ENCODE measurements at places on chromosomes 16 and 17.

- no peak for DNase-seq
Observed at GRCh38 chr17:50056217-50056960, 479 bp downstream of the ITGA3 start.

DNA sequence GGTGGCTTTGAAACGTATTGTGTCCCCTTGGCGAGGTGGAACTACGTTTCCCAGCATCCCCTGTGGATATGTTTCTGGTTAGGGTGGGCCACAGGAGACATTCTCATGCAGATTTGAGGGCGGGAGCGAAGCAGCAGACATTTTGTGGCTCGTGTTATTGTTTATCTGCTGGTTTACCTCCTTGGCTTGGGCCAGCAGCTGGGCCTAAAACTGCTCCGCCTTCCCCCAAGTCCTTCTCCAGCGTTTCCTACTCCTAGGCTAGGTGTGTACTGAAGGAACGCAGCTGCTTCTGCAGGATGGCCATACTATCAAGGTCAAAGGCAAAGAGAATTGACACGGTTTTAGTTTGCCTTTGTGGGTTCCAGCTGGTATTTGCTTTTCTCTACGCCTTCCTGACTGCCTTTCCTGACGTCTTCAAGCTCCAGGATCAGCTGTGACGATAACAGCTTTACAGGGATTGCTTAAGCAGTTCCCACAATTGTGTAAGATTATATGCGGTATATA, 17.2 kb upstream of the WSB1 start:
- no peak for DNase-seq

- DNase-seq, result no peak
Observed at GRCh38 chr16:57755061-57755684, 19.6 kb downstream of the KATNB1 start.

DNA sequence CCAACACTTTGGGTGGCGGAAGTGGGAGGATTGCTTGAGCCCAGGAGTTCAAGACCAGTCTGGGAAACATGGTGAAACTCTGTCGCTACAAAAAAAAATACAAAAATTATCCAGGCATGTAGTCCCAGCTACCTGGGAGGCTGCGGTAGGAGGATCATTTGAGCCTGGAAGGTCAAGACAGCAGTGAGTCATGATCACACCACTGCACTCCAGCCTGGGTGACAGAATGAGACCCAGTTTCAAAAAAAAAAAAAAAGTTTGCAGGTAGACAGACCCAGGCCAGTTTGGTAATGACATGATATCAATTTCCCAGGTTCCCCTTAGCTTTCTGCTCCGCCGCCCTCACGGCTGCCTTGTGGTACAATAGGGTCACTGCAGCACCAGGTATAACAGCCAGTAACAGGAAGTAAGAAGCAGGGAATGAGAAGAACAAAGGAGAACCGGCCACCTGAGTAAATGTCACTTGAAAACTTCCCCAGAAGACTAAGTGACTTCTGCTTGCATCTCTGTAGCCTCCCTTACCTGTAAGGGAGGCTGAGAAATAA, 201.2 kb upstream of the HSBP1 start:
- DNase-seq, result no peak

GRCh38 chr16:62965831-62966230, 929.6 kb upstream of the CDH8 start:
- no peak for DNase-seq

DNA sequence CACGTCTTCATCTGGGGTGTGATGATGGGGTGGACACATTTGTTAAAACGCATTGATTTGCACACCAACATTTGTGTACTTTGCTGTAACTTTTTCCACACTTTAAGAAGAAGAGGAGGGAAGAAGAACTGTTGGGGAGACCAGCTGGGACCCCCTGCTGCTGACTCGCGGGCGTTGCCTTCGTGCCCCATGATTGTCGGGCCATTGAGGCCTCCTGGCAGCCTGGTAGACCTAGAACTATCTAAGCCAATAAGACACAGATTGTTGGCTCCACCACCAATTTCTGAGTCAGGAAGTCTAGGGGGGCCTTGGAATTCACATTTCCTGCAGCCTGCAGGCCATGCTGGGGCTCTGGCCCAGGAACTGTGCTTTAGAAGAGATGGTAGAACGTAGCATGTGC, 105.5 kb downstream of the TNFRSF13B start:
- no peak for DNase-seq

GRCh38 chr17:13182450-13182849, 164.6 kb upstream of the ELAC2 start:
- DNase-seq, result no peak

DNA sequence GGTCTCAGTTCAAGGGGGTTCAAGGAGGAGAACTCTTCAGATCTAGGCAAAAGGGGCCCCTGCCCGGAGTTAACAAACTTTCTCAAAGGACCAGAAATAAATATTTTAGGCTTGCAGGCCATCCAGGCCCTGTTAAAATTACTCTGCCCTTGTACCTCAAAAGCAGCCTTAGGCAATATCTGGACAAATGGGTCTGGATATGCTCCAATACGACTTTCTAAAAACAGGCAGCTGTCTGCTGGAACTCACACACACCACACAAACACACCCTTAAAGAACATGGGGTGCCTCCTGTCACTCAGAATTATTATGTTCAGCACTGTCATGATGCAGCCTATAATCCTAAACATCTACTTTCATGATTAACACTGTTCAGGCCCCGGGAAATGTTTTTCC, 75.5 kb downstream of the TMEM132E start:
- DNase-seq, result no peak

GRCh38 chr16:66020046-66020445, 346.4 kb upstream of the CDH5 start:
- DNase-seq, result no peak

DNA sequence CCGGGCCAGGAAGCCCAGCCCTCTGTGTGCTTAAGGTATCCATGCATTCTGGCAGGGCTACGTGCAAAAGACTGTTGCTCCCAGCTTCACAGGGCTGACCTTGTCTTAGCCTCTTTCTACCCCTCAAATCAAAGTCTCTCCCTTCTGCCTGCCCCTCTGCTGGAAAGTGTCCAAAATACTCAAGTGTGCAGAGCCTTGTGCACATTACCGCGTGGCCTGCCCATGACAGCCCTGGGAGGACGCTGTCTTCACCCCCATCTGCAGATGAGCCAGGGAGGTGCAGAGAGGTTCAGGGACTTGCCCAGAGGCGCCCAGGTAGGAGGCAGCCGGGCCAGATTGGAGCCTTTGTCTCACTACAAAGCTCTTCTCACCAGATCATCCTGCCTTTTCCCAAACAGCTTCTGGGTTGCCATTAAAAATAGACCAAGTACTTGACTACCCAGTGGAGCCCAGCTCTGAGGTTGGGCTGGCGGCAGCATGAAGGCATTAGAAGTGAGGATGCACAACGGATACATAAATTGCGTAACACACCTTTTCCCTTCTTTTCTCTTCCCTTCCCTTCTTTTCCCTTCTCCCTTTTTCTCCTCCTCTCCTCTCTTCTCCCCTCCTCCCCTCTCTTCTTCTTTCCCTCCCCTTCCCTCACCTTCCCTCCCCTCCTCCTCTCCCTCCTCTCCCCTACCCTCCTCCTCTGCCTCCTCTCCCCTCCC, 3.5 kb downstream of the CACNG4 start:
- no peak for DNase-seq

- DNase-seq, result no peak
Observed at GRCh38 chr16:70703835-70704381, 18.1 kb upstream of the MTSS2 start.

DNA sequence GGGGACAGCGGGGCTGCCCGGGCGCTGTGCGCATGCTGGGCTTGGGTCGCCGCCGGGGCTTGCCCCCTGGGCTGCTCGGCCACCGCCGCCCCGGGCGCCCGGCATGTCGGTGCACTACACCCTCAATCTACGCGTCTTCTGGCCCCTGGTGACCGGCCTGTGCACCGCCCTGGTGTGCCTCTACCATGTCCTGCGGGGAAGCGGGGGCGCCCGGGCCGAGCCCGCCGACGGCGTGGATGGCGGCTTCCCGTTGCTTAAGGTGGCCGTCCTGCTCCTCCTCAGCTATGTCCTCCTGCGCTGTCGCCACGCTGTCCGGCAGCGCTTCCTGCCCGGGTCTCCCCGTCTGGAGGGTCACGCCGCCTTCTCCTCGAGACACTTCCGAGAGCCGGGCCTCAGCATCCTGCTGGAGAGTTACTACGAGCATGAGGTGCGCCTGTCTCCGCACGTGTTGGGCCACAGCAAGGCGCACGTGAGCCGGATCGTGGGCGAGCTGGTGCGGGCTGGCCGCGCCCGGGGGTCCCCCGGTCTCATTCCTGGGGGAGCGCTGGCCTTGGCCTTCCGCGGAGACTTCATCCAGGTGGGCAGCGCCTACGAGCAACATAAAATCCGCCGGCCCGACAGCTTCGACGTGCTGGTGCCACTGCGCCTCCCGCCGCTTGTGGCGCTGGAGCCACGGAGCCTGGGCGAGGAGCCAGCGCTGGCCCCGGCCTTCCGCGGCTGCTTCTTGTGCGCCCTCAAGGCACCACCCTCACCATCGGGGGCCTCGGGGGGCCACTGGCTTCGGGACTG, 789 bp downstream of the ITPRIPL2 start:
- no peak for DNase-seq

- no peak for DNase-seq
Observed at GRCh38 chr16:85055493-85056210, 28.1 kb downstream of the KIAA0513 start.

- DNase-seq, result no peak
Observed at GRCh38 chr16:46961373-46962353, 11.8 kb downstream of the DNAJA2 start.

DNA sequence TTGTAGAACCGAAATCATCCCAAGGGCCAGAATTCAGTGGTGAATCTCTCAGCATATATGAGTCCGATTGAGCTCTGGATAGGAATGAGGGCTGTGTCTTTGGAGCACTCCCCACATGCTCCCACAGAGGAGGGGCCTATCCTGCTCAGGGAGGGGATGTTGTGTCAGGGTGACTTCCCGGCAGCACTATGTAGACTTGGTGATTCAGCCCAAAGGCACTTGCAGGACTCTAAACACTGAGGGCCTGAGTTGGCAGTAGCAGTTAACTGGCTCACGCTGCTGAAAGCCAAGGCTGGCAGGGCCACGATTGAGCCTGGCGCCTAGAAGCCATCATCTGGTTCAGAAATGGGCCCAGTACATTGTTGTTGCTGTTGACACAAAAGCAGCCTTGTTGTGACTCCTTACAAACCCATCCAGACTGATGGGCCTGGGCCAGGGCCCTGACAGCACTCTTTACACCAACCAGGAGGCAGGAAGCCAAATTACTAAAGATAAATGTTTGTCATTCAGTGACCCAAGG, 31.9 kb downstream of the NMT1 start:
- DNase-seq, result no peak

DNA sequence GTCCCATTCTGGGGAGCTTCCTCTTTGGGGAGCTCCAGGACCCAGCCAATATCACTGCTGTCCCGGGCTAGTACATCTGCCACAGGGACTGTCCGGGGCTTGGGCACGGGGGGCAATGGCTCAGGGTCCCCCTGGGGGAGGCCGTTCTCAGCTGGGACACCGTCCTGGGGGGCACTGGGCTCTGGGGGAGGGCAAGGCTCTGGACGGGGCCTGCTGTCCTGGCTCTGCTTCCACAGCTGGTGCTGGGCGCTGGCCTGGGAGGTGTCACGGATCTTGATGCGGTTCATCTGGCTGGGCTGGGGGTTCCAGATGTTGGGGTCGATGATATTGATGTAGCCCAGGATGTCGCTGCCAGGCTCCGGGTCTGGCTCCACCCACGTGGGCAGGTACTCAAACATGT, 26.1 kb downstream of the SLC5A10 start:
- DNase-seq, result no peak

GRCh38 chr17:56142781-56143180, 10.5 kb upstream of the ANKFN1 start:
- DNase-seq, result no peak

DNA sequence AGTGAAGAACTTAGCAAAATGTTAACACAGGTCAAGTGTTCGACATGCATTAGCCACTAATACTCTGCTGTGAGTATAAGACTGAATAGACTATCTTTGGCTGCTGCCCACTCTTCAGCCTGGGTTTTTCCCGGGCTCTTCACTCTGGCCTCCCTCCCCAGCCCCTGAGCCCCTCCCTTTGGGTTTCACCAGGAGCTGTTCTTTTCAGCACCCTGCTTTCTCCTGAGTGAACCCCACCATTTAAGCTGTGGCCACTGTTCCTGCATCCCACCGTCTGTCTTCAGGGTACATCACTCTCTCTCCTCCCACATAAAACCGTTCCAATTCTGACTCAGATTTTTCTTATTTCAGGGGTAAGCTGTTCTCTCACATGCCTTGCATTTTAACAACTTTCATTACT, 92.0 kb upstream of the ASIC2 start:
- DNase-seq, result no peak

GRCh38 chr17:49547566-49547965, 28.1 kb upstream of the NXPH3 start:
- no peak for DNase-seq

DNA sequence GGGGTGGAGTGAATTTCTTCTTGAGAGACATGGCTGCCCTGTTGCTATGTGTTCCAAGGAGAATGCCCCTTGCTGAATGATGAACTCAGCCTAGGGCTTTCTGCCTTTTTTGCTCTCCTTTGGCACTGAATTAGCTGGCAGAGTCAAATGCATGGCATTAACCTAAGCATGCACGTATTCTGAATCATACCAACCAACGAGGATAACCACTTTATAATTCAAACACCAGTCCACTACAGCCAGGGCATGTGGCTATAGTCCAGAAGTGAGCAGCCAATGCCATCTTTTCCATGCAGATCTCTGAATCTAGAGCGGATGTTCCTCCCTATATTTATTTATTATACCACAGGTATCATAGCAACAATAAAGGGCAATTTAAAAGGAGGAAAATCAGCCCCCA, 15.7 kb downstream of the TMIGD1 start:
- no peak for DNase-seq

- DNase-seq, result no peak
Observed at GRCh38 chr17:4565209-4566141, 5.1 kb upstream of the GGT6 start.

DNA sequence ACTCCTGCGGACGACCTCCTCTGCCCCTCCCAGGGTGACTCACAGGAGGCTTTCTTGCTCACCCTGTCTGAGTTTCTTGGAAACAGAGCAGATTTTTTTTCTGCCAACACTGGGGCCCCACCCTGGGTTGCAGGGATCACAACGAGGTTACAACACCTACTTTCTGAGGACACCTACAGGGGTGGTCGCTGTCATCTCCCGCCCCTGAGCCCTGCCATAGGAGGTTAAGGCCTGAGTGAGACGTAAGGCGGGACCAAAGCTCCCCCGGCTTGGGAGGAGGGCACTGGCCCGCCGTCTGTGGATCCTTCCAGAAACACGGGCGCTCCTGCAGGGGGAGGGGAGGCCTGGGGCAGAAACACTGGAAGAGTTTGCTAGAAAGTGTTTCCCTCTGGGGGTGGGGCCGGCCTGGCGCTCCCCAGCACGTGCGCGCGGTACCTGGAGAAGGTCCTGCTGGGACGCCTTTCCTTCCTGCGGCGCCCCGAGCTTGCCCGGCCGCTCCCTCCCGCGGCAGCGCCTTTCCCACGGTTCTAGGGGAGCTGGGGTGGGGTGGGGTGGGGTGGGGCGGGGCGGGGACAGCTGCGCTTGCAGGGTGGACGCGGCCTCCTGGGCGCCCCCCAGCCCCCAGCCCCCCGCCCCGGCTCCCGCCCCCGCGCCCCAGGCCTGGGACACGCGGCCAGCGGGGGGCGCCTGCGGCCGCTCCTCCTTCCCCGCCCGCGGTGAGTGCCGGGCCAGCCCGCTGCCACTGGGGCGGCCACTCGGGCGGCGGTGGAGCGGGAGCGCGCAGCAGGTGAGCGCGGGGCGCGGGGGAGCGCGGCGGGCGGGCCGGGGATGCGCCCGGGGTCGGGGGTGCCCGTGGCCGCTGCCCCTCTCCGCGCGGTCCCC, 20.7 kb upstream of the ADCY7 start:
- DNase-seq, result no peak

- DNase-seq, result no peak
Observed at GRCh38 chr17:37450112-37450511, 39.6 kb upstream of the DUSP14 start.

All from renal cortex interstitium (tissue), 15 donors.